ENCODE measurements at places on chromosomes 1 and 21.

GRCh38 chr1:225944951-225945350 lies 3.9 kb upstream of the LEFTY2 start:
- DNase-seq = no peak

DNA sequence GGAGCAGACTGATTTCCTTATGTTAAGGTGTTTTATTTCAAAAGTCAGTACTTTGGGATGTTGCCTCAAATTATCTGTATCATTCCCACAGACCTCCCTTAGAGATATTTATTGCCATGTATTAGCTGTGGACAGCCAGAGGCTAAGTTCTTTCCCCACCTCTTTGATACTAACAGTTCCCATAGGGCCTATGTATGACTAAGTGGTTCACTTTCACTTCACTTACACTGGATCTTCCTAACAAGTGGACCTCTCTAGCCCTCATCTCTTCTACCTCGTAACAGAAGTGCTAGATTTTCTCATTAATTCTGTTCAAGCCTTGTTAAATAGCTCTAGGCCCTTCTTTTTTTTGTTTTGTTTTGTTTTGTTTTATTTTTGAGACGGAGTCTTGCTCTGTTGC lies 6.2 kb downstream of the TRAF5 start:
- no peak for DNase-seq

DNA sequence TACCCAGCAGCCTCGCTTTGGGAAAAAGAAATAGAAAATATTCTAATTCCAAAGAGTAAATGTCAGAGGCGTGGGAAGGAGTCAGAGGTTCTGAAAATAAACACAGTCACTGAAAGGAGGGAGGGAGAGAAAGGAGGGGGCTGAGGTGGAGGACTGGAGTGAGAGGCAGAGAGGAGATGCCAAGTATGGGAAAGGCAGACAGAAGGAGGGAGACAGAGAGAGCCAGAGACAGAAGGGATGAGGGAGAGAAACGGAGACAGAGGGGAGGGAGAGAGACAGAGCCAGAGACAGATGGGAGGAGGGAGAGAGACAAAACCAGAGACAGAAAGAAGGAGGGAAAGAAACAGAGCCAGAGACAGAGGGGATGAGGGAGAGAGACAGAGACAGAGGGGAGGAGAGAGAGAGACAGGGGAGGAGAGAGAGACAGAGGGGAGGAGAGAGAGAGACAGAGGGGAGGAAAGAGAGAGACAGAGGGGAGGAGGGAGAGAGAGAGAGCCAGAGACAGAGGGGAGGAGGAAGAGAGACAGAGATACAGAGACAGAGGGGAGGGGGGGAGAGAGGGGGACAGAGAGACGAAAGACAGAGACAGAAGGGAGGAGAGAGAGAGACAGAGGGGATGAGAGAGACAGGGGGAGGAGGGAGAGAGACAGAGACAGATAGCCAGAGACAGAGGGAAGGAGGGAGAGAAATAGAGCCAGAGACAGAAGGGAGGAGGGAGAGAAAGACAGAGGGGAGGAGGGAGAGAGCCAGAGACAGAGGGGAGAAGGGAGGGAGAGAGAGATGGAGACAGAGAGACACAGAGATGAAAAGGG lies 525.5 kb downstream of the MATN1 start:
- no peak for DNase-seq

- no peak for DNase-seq
Measured at GRCh38 chr1:202243006-202243405, 49.4 kb downstream of the LGR6 start.

- DNase-seq = no peak
Measured at GRCh38 chr1:67921725-67922489, 88.6 kb upstream of the GNG12 start.

GRCh38 chr1:202129453-202130296 lies 7.0 kb downstream of the GPR37L1 start:
- no peak for DNase-seq

GRCh38 chr21:21714426-21714825 lies 716.2 kb downstream of the NCAM2 start:
- no peak for DNase-seq

GRCh38 chr1:38053416-38054091 lies 7.0 kb upstream of the POU3F1 start:
- no peak for DNase-seq

DNA sequence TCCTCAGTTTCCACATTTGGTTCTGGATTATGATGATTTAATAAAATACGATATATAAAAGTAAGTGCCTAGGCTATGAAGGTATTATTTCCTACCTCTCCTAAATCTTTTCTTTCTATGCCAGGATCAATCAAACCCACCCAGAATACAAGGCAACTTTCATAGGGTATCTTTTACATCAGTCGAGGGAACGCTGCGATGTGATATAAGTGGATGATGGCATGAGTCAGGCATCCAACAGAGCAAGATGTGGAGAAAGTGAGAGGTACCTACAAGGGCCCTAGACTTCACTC lies 781 bp downstream of the TTLL7 start:
- no peak for DNase-seq

DNA sequence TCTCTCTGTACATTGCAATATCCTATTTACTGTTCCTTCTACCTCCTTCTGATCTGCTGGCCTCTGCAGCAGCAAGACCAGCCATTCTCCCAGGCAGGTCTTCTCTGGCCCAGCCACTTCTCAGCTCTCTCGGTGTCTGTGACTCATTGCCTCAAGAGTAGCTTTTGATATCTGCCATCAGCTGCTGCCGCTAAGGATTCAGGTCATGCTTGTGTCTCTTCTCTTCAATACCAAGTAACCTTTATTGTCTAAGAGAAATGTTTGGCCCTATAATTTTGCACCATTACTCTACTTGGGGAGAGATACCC lies 101.8 kb downstream of the TMEM53 start:
- no peak for DNase-seq

GRCh38 chr1:7942214-7942921 lies 1.7 kb upstream of the TNFRSF9 start:
- no peak for DNase-seq

DNA sequence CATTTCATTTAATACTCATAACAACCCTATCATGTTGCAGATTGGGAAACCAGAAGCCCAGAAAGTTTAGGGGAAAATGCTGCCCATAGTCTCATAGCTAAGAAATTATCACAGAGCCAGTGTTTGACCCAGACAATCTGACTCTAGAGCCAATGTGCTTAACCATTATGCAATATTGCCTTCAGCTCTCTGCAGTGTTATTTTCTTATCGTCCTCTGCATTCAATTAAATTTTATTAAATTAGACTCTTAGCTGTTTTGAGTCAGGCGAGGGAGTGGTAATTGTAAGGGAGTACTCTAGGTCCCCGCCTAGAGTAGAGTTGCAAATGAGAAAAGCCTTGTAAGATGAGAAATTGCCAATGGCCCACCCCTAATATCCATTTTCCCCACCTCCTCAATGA lies 191.1 kb downstream of the TTLL7 start:
- DNase-seq = no peak

DNA sequence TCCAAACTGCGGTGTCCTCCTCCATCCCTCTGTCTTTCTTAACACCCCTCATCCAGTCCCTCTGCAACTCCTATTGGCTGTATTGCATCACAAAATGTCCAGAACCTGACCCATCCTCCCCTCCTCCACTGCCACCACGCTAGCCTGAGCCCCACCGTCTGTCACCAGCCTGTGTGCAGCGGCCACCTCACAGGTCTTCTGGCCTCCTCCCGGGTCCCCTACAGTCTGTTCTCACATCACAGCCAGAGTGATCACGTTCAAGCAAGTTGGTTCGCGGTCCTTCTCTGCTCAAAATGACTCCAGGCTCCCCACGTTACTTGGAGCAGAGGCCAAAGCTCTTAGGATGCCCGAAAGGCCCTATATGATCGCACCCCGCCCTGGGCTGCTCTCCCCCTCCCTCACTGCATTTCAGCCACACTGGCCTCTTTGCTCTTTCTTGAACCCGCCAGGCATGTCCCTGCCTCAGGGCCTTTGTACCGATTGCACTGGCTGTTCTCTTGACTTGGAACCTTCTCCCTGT lies 2.4 kb upstream of the PADI4 start:
- no peak for DNase-seq

DNA sequence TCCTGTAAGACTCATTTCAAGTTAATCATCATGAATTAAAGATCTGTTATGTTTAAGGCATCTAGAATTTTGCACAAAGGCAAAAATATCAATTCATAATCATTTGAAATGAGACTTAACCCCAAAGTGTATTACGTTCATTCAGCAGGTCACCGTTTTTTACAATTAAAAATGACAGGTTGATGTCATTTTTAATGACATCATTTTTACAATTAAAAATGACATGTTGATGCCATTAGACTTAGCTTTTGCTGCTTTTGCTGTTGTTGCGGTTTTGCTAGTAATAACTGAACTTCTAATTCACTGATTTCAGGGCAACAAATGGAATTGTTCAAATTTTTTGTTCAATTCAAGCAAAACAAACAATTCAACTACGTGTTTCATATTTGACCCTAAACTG lies 17.0 kb downstream of the PRMT6 start:
- no peak for DNase-seq

GRCh38 chr1:29924017-29924431 lies 687.7 kb downstream of the PTPRU start:
- DNase-seq = no peak

GRCh38 chr21:39721885-39722284 lies 23.1 kb upstream of the IGSF5 start:
- DNase-seq = no peak

- DNase-seq = no peak
Measured at GRCh38 chr1:60716472-60716871, 365.9 kb upstream of the NFIA start.

GRCh38 chr1:62196086-62196690 lies 1.5 kb downstream of the L1TD1 start:
- no peak for DNase-seq

- no peak for DNase-seq
Measured at GRCh38 chr1:47529520-47530098, 91.8 kb downstream of the FOXD2 start.

GRCh38 chr1:210496063-210496462 lies 167.4 kb downstream of the HHAT start:
- no peak for DNase-seq

DNA sequence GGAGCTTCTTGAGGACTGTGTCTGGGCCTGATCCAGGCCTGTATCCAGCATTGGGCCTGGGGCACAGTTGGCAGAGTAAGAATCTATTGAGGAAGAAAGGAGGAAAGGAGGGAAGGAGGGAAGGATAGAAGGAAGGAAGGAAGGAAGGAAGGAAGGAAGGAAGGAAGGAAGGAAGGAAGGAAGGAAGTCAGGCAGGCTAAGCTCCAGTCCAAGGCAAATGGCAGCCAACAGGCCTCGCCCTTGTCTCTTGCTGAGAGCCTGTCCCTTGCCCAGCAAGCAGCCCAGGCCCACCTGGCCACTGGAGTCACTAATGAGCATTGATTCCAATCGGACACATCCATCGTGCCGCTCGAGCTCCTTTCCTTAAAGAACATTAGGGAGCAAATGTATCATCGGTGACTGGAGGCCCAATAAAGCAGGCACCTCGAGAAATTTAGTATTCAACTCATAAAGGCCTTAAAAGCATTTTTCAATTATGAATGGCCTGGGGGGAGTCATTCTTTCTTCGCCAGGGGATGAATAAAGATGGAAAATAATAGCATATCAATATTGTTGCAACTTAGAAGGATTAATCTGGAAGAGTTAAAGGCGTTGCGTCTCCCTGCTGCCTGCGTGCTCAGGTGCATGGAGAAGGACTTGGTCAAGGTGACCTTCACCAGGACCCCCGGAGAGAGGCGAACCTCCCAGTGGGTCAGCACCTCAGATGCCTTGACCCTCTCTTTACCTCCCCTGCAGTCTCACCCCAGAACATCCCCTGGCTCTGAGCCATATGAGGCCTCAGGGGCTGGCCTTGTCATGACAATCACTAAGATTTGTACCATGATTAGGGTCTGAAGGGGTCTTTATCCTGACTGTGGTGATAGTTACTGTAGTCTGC lies 144.5 kb upstream of the RUNX3 start:
- DNase-seq = no peak

GRCh38 chr21:31915566-31915965 lies 42.7 kb downstream of the HUNK start:
- DNase-seq = no peak

DNA sequence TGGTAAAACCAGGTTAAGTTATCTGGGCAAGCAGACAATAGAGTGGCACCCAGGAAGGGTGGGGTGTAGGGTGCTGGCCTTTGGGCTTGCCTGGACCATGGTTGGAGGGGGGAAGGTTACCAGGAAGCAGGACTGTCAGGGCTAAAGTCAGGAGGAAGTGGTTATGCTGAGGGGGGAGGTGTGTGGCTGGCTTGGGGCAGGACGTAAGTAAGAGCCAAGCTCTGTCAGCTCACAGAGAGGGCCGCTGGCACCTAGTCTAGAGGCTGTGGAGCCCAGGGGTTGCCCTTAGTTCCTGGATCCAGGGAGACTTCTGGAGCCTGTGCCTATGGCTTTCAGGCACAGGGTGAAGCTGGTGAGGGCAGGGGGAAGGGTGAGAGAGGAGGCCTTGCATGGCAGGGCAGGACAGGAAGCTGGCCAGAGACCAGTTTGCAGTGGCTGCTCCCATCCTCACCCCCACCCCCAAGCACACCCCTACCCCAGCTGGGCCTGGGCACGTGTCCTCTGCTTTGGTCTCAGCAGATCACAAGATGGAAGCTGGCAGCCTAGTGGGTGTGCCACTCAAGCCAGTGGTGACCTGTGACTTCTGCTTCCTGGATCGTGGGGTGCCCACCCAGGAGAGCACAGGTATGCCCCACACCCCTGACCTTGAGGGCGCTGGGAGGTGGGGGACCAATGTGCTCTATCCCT lies 20.5 kb upstream of the SMYD3 start:
- DNase-seq = no peak

DNA sequence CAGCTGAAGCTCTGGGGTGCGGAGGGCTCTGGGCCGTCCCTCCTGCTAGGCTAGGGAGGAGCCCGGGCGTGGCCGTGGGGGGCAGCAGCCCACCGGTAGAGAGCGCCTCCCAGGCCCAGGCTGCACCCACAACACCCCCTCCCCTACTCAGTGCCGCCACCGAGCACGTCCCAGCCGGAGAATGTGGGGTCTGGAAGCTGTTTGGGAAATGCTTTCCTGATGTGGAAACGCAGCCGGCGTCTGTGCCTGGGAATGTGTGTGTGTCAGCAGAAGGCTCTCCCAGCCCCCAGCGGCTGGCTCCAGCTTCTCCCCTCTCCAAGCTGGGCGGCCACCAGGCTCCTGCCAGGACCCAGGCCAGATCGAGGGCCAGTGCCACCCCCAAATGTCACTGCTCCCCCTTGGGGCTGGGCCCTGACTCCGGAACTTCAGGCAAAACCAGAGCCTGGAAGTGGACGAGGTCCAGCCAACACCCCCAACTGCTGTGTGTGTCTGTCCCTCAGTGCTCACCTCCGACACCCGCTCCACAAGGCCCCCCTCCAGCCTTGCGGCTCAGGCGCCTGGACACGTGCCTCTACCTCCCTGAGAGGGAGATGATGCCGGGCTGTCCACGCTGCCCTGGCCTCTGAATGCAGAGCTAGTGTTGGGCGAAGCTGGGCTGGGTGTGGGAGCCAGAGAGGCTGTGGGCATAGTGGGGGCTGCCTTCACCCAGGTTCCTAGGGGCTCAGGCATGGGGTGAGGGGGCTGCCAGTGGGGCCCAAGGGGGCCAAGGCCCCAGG lies 74.7 kb downstream of the MEGF6 start:
- DNase-seq = no peak

GRCh38 chr1:220189750-220190347 lies 82.4 kb downstream of the RAB3GAP2 start:
- no peak for DNase-seq

All from activated T-helper 9 cell treated with anti-CD3 and anti-CD28 coated beads, Interleukin-2, amount 50 U/mL, for 16 hours (primary cell).